ENCODE measurements at places on chromosomes 16 and 17.

- peak; percentile 27 for DNase-seq
These were observed 827 bp downstream of the CDK10 start for GRCh38 chr16:89687092-89687940.

DNA sequence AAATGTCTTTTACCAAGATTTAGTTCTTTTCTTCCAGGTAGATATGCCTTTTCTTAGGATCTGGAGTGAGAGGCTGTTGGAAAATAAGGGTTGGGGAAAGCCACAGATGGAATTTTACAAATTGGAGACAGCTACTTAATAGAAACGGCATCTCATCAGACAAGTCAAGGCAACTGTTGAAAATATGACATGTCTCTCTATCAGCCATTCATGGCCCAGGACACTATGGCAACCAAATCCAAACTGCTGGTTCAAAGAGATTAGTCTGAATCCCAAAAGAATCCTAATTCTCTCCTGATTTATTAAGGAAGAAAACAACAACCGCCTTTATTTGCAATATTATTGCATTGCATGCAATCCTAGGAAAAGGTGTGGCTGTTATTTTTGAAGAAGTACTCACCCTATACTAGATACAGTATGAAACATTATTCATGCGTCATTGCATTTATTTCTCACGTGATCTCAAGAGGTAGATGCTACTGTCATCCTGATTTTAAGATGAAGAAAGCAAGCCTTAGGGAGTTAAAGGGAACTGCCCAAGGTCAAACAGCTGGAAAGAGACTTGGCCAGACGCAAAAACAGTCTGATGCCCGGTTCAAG is 12.6 kb upstream of the CEP20 start:
- no peak for DNase-seq

GRCh38 chr16:53356478-53357207 is 77.6 kb upstream of the RBL2 start:
- DNase-seq: no peak

GRCh38 chr16:51267681-51268080 is 116.6 kb upstream of the SALL1 start:
- no peak for DNase-seq

- no peak for DNase-seq
These were observed 20.3 kb upstream of the SLC52A1 start for GRCh38 chr17:5055543-5055942.

DNA sequence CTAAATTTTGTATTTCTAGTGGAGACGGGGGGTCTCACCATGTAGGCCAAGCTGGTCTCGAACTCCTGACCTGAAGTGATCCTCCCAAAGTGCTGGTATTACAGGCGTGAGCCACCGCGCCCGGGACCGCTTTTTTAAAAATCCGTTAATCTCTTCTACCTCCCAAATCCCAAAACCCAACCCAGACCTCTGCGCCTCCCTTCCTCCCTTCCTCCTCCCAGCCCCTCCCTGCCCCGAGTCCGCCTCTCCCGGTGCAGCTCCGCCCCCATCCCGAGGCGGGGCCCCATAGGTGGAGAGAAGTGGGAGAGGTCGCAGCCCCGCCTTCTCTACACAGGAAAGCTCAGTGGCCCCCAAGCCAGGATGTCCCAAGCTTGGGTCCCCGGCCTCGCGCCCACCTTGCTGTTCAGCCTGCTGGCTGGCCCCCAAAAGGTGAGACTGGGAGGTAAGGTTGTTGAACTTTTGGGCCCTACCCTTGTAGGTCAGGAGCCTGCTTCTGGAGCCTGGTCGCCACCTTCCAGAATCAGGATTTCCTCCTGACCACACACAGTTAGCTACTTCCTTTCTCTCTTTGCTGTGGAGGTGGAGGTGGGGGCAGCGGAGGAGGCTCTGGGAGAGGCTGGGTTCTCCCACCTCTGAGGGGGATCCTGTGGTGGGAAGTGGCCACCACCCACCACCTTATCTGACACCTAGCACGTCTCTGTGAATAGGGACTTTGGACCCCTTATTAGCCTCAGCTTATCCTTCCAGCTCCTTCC is at the start of gene TMEM92:
Gene TMEM92 (plus strand): TSS at position 325 of the 755 bp plus-strand sequence. CDS start 36 bp downstream, at position 361.
- DNase-seq: no peak

DNA sequence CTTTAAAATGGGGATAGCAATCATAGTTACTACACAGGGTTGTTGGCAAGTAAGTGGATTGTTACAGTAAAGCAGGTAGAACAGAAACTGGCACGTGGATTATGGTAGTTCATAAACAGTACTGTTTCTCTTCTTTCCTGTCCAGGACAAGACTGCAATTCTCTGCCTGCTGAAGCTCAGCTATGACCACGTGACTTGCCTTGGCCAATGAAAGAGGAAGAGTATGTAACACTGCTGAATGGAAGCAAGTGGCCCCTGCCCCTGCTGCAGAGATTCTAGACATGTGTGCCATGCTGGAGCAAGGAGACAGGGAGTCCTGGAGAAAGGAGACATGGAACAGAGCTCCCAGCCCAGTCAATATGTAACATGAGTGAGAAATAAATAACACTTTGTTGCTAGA is 66.6 kb upstream of the TOX3 start:
- no peak for DNase-seq

DNA sequence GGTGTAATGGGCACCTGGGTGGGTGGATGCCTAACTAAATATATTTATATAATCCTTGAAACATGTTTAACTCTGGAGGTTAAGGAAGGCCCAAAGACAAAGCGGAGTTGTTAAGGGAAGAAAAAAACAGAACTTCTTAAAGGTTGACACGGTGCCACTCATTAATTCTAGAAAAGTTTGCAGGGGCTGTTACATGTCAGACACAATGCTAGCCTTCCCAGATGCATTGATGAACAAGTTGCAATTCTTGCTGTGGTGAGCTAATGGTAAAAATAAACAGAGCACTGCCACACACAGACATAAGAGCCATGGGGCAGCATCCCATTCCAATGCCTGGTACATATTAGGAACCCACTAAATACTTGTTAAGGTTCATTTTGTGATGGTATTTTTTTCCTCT is 109.5 kb downstream of the CDH13 start:
- DNase-seq: no peak

DNA sequence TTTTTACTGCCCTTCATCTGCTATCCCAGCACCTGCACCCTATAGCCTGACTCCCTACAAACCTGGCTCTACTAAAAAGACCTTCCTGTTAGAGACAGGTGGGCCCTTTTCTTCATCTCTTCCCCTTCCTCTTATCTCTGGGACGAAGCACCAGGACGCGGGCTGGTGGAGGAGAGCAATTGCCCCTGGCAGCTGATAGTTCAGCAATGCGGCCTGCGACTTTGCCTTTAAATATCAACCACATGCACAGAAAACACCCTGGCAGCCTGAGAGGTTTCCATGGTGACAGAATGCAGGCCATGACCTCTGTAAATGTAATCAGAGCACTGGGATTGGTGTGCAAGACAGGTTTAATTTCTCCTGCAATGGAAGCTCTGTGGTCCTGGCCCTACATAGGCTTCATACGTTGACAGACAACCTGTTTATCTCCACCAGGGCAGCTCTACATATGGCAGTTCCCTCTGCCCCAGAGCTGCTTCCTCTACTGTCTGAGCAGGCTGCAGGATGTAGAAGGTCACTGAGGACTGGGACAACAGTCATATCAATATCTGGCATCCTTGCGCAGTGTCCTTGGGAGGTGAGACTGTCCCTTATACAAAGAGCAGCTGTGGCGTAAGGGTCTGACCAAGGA is 10.0 kb upstream of the SKAP1 start:
- DNase-seq: peak; percentile 51

- no peak for DNase-seq
These were observed 8.5 kb downstream of the TBKBP1 start for GRCh38 chr17:47702391-47702995.

- no peak for DNase-seq
These were observed 9.4 kb downstream of the SCPEP1 start for GRCh38 chr17:56987283-56987834.

DNA sequence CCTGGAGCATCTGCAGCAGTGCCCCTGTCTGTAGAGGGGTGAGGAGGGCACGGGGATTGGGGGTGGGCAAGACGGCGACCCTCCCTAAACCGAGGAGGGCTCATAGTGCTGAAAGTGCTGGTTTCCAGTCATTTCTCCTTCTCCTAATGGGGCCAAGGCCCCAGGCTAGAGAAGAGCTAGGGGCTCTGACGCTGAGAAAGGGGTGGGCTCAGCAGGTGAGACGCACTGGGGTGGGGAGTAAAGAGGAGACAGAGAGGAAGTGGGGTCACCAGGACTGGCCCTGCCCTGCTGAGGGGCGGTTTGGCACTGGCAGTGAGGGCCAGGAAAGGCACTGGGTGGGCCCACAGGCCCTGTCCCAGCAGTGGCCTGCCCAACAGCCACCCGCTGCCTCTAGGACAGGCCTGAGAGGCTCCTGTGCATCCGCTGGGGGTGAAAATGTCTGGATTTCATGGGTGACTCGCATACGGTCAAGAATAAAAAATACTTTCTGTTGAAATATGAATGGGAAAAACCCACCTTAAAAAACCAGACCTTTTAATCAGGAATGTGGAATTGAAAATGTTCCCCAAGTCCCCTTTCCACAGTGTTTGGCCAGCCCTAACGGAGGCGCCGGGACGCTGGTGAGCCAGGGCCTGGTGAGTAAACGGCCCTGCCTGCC is 122.4 kb upstream of the SMURF2 start:
- DNase-seq: no peak

GRCh38 chr17:17819561-17819995 is 17.2 kb downstream of the SREBF1 start:
- peak; percentile 80 for DNase-seq

GRCh38 chr16:66949472-66949871 is 11.6 kb upstream of the CES3 start:
- no peak for DNase-seq
